ENCODE measurements at places on chromosomes 16 and 17.

GRCh38 chr16:31404353-31405064 is 11.4 kb downstream of the ITGAD start:
- DNase-seq: no peak

GRCh38 chr17:67386965-67387551 is 10.0 kb downstream of the PITPNC1 start:
- no peak for DNase-seq

GRCh38 chr17:10631048-10631700 is 25.9 kb downstream of the MYH3 start:
- no peak for DNase-seq

- no peak for DNase-seq
Measured at GRCh38 chr16:10583269-10583668, 2.9 kb upstream of the EMP2 start.

GRCh38 chr17:9244066-9245052 is 223.0 kb downstream of the NTN1 start:
- no peak for DNase-seq

DNA sequence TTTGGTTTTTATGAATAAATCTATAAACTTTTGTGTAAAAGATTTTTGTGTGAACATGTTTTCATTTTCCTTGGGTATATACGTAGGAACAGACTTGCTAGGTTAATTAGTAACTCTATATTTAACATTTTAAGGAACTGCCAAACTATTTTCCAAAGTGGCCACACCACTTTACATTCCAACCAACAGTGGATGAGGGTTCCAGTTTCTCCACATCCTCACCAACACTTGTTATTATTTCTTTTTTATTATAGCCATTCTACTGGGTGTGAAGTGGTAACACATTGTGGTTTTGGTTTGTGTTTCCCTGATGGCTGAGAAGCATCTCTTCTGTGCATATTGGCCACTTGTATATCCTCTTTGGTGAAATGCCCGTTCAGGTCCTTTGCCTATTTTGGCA is 20.0 kb downstream of the LYRM9 start:
- no peak for DNase-seq

DNA sequence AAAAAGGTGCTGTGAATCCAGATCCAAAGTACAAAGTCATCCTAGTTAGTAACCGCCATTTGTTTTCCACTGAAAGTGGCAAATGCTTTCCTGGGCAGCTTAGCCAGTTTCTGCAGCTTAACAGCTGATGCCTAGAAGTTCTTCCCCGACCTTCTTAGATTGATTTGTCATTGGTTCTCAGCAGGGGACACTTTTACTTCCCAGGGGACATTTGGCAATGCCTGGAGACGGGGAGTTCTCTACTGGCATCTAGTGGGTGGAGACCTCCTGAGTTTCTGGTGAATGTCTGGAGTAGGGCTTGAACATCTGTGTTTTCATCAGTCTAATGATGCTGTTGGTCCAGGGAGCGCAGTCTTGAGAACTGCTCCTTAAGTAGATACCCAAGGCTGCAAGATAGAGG is 7.6 kb downstream of the DNAJA3 start:
- DNase-seq: no peak

Data from GM12864 (cell line).